ENCODE measurements at places on chromosomes 4 and X. TPM values are rescaled to one million over a fixed set of nuclear protein-coding genes. Genes with fewer than 3 reads are reported as not detected.
A peak's percentile ranks its signal among the peaks of the same experiment; 100 is the strongest.

The ASMT gene
- not detected for total RNA-seq

The DCX gene
- total RNA-seq, result 0.14 TPM

The DMP1 gene
- not detected for total RNA-seq

The SRPX2 gene
- total RNA-seq, result 22.2 TPM

The FAM9B gene
- not detected for total RNA-seq

DNA sequence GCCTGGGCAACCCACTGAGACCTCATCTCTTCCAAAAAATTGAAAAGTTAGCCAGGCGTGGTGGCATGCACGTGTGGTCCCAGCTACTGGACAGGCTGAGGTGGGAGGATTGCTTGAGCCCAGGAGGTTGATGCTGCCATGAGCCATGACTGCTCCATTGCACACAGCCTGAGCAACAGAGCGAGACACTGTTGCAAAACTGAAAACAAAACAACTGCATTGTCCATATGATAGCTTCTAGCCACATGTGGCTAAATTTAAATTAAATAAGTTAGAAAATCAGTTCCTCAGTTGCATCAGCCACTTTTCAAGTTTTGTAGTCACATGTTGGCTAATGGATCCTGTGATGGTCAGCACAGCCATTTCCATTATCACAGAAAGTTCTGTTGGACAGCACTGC lies 67.9 kb downstream of the GAB1 start:
- peaks cover 92% of the 10 kb centered on the region for H3K4me1 ChIP-seq
- no peaks in the 10 kb centered on the region for H3K36me3 ChIP-seq
- no peak overlapping the region for H3K27ac ChIP-seq
- no peaks in the 10 kb centered on the region for H3K27me3 ChIP-seq
- H3K4me3 ChIP-seq, result no peak overlapping the region

- H3K27me3 ChIP-seq, result no peaks in the 10 kb centered on the region
- no peak overlapping the region for H3K27ac ChIP-seq
- DNase-seq, result no peak
- no peaks in the 10 kb centered on the region for H3K36me3 ChIP-seq
These were observed 2.5 kb downstream of the COQ2 start for GRCh38 chr4:83282049-83282535.

- peaks cover 15% of the 10 kb centered on the region for H3K4me1 ChIP-seq
- no peaks in the 10 kb centered on the region for H3K36me3 ChIP-seq
- DNase-seq, result no peak
- H3K27me3 ChIP-seq, result no peaks in the 10 kb centered on the region
- peak overlapping the region; percentile 70 for H3K27ac ChIP-seq
These were observed 485 bp downstream of the AADAT start for GRCh38 chr4:170089274-170089667.

- no peaks in the 10 kb centered on the region for H3K36me3 ChIP-seq
- H3K4me3 ChIP-seq, result no peak overlapping the region
- no peak for DNase-seq
- no peaks in the 10 kb centered on the region for H3K4me1 ChIP-seq
These were observed 270.0 kb downstream of the MAPK10 start for GRCh38 chr4:86089781-86090323.

DNA sequence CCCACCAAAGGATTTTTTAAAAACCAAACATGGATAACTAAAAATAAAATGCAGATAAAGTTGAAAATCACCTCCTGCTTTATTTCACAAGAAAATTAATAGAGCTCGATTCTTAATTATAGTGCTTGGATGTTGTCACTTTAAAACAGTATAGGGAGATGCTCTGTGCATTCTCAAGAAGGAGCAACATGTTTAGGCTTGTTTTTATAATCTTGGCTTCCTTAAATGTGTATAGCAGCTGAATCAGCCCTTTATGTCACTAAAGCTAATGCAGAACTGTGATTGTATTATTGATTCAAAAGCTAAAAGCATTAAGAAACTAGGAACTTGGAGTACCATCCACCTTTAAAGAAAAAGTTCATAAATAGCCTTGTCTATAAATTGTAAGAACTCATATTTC lies 12.9 kb downstream of the UTP3 start:
- H3K27me3 ChIP-seq, result no peaks in the 10 kb centered on the region
- H3K4me1 ChIP-seq, result peaks cover 16% of the 10 kb centered on the region
- no peak overlapping the region for H3K4me3 ChIP-seq
- no peaks in the 10 kb centered on the region for H3K36me3 ChIP-seq
- H3K27ac ChIP-seq, result no peak overlapping the region

DNA sequence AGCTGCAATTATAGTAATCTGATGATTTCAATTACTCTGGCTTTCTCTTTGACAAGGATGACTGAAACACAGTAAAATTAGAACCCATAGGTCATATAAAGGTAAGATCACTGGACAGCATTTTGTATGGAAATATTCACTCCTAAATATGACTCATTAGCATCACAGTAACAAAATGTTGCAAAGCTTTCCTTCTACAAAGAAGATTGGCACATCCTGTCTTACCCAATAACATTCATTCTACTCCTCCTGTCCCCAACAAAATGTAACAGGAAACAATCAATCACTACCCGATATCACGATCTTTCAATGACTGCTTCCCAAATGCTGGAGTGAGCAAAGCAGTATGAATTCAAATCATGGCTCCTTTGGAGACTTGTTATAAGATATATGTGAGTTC lies 95.3 kb downstream of the FANCB start:
- H3K4me3 ChIP-seq, result no peak overlapping the region
- H3K36me3 ChIP-seq, result no peaks in the 10 kb centered on the region
- no peaks in the 10 kb centered on the region for H3K4me1 ChIP-seq
- H3K27me3 ChIP-seq, result no peaks in the 10 kb centered on the region
- no peak for DNase-seq
- no peak overlapping the region for H3K27ac ChIP-seq

DNA sequence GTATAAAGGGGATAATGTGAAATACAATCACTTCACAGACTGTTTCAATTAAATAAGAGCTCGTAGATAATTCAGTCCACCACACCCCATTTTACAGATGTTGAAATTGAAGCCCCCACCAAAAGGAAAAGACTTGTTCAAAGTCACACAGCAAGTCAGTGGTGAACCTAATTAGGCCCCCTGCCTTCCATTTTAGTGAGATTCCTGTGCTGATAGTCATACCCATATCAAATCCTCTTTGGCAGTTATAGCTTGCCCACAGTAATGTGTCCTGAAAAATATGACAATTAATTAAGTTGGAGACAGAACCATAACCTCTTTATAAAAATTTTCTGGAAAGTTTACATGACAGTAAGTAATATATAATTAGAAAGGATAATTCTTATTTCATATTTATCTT lies 58.0 kb downstream of the AR start:
- no peak overlapping the region for H3K27ac ChIP-seq
- no peaks in the 10 kb centered on the region for H3K36me3 ChIP-seq
- H3K4me3 ChIP-seq, result no peak overlapping the region
- H3K4me1 ChIP-seq, result no peaks in the 10 kb centered on the region
- no peaks in the 10 kb centered on the region for H3K27me3 ChIP-seq

GRCh38 chr4:118173956-118174725 lies 139.9 kb downstream of the NDST3 start:
- H3K36me3 ChIP-seq, result no peaks in the 10 kb centered on the region
- H3K4me3 ChIP-seq, result no peak overlapping the region
- no peak for DNase-seq
- H3K27me3 ChIP-seq, result no peaks in the 10 kb centered on the region
